Fibroblast of villous mesenchyme (primary cell): ENCODE measurements at places on chromosomes 5 and 9. TPM values are rescaled to one million over a fixed set of nuclear protein-coding genes. Genes with fewer than 3 reads are reported as not detected.

ANKRD55 gene
- under 0.01 and 0.32 TPM in 2 replicates for total RNA-seq

ABHD17B gene
- total RNA-seq, result 24.5 and 27.2 TPM in 2 replicates

INSYN2B gene
- 11.0 and 12.5 TPM in 2 replicates for total RNA-seq

GGTA1 gene
- not detected in 2 replicates for total RNA-seq

LECT2 gene
- not detected in 2 replicates for total RNA-seq

LHX3 gene
- not detected in 2 replicates for total RNA-seq

JAK2 gene
- 11.6 and 13.4 TPM in 2 replicates for total RNA-seq

ECPAS gene
- 99.3 and 114 TPM in 2 replicates for total RNA-seq

DRD1 gene
- under 0.01 TPM in 2 replicates for total RNA-seq

ADGRD2 gene
- total RNA-seq, result not detected in 2 replicates

CCL27 gene
- not detected in 2 replicates for total RNA-seq

DMRT1 gene
- total RNA-seq, result not detected in 2 replicates

EGFLAM gene
- total RNA-seq, result 3.0 and 5.5 TPM in 2 replicates

KIAA1958 gene
- 1.3 and 1.7 TPM in 2 replicates for total RNA-seq

POU5F2 gene
- 1.3 and 2.2 TPM in 2 replicates for total RNA-seq

MLANA gene
- total RNA-seq, result not detected in 2 replicates

APBA1 gene
- total RNA-seq, result 11.2 and 11.6 TPM in 2 replicates

DBH gene
- total RNA-seq, result not detected in 2 replicates

PLAC8L1 gene
- not detected in 2 replicates for total RNA-seq

SPINK6 gene
- total RNA-seq, result not detected in 2 replicates
